ENCODE measurements at places on chromosomes 1 and 21.

DNA sequence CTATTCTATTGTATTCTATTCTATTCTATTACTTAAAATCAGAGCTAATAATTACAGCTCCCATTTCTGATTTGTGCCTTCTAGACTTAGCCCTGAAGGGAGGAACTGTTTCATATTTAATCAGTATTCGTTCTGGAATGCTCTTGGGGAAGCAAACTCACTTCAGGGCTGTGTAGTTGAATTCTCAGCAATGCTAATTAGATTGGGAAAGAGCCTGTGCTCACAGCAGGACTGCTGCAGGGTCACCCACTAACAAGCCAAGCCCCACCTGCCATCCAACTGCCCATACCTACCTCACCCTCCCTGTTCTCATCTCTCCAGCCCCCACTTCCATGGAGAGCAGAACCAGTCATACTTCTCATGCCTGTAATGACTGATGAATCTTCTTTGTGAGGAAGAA lies 464.2 kb downstream of the PTPRU start:
- DNase-seq: no peak

DNA sequence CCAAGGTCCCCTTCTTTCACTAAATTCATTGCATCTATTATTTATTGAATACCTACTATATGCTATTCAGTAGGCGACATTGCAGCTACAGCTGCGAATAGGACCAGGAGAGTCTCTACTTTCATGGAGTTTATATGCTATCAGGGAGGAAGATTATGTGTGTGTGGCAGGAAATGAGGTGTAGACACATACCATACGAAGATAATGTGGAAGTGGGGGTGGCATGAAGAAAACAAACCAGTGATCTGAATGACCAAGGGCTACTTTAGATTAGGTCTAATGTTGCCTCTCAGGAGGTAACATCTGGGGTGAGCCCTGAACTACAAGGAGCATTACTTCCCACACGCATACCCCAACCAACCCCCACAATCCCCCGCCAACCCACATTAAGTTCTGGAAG lies 1.0 kb upstream of the PPIH start:
- DNase-seq: no peak

- DNase-seq: no peak
These were observed 16.8 kb downstream of the OTUD7B start for GRCh38 chr1:149993764-149994163.

GRCh38 chr1:156644146-156644545 lies 2.2 kb downstream of the BCAN start:
- DNase-seq: no peak

DNA sequence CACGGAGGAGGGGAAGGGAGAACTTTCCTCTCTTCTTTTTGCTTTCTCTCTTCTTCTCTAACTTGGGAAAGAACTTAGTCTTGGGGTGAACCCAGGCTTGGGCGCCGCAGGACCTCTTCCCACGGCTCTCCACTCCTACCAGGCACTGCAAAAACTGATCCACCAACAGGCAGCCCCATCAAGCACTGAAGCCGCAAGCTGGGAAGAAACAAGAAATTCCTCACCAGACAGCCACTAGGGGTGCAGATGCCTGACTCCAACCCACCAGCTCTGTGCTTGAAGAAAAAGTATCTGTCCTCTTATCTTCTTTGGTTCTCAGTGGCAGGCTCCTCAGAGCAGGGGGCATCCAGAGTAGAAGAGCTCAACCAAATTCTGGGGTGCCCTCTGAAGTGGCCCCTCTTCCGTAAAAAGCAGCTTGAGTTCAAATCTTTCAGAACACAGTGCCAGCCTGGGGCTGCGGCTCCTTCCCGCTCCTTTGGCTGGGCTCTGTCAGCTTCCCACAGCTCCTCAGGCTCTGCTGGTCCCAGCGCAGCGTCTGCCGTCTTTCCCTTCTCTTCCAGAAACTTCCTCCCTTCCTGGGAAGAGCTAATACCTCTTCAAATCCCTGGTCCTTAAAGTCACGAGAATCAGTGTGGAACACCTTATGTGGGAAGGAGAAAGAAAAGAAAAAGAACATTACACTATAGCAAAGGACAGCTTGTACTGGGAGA lies 2.4 kb downstream of the SLC41A1 start:
- DNase-seq: no peak

- no peak for DNase-seq
These were observed 47.1 kb downstream of the PHACTR4 start for GRCh38 chr1:28416509-28417194.

GRCh38 chr1:46767649-46768282 lies 31.1 kb upstream of the CYP4B1 start:
- no peak for DNase-seq

DNA sequence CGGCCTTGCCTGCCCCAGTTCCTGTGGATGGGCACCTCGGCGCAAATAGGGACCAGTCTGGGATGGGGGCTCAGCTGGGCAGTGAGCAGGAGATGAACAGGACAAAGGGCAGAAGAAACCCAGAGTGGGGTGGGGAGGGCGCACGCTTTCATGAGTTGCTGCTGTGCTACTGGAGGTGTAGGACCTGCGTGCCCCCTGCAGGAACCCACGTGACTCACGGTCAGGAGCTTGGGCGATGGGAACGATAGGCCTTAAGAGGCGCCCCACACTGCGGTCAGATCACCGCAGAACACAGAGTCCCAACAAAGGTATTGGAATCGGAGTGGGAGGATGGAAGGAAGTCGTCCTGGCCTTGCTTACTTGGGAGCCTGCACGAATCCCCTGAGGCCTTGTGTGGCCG lies 17.2 kb downstream of the PRDM15 start:
- no peak for DNase-seq

- no peak for DNase-seq
These were observed 2.3 kb downstream of the LHX9 start for GRCh38 chr1:197919346-197920066.

GRCh38 chr1:230879778-230880177 lies 11.5 kb upstream of the C1orf198 start:
- DNase-seq: no peak

- DNase-seq: no peak
These were observed 1678.1 kb downstream of the KCNT2 start for GRCh38 chr1:194930132-194930531.

DNA sequence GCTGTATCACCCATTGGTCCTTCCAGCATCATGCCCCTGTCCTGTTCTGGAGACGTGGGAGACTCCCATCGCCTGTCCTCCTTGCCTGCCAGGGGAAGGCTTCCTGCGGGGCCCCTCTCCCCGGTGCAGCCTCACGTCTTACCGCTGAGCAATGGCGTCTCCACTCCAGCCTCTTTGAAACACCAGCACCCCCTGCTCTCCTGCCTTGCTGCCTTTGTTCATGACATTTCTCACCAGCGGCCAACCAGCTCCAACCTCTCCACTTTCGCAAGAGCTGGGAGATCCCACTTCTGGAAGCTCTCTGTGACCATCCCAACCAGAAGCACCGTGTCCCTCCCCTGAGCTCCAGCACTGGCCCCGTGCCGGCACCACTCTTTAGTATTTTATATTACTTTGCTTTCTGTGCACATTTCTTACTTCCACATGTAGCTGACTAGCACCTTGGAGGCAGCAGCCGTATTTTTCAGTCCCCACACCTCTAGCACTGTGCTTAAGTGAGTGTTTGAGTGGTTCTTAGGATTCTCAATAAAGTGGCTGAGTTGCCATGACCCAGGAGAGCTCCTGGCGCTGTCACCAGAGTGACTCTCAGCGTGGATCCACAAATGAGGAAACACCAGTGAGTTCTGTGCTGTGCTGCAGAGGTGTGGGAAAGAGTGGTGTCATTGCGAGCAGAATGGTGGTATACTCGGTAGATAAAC lies 83.5 kb downstream of the ATP5PO start:
- no peak for DNase-seq

DNA sequence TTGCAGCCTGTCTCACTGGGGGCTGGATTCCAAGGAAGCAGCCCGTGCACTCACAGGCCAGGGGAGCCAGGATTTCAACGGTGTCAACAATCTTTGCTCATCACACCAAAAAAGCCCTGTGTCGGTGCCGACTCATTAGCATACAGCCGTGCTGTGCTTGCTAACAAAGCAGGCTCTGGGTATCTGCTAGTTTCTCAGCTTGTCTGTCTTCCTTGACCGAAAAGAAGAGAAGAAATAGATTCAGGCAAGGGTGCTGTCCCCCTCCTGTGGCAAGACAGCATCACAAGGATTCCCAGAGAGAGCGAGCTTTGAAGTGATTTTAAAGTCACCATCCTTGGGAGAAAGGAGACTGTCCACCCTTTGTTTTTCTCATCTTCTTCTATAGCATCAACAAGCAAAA lies 214.7 kb downstream of the SDCCAG8 start:
- no peak for DNase-seq

GRCh38 chr1:225514671-225515081 lies 86.8 kb upstream of the LBR start:
- DNase-seq: no peak

DNA sequence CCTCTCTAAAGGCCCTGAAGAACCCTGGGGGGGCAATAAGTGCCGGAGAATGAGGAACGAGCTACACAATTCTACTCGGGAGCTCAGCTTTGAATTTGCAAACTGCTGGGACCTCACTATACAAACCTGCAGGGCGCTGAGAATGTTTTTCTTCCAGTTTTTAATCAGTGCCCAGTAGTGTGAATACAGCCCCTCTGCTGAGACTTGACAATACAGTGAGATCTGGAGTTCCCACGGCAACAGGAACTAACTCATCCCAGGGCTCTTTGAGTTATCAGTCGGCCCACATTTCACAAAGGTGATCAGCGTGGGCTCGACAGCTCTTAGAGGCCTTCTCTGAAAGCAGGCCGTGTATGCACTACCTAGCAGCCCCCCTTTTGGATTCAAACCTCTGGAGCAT lies 41.7 kb downstream of the TMEM53 start:
- DNase-seq: no peak

- DNase-seq: no peak
These were observed 32.4 kb downstream of the DNM3 start for GRCh38 chr1:171873664-171874063.

DNA sequence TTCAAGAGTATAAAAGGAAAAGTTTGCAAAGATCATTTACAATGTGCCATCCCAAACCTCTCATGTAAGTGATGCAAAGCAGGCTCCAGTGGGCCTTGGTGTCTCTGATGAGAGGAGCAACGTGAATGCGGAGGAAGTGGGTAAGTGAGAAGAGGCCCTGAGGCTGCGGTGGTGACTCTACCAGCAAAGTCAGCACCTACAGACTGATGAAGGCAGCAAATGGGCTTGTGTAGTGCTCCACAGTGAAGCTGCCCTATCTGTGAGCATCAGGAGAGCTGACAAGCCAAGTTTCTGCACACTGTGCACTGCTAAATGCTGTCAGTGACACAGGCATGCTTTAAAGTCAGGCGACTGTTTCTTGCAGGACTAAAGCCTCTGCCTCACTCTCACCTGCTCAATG lies 15.6 kb upstream of the RAP1A start:
- no peak for DNase-seq

- DNase-seq: no peak
These were observed 11.1 kb upstream of the RASSF5 start for GRCh38 chr1:206496131-206496793.

- DNase-seq: no peak
These were observed 24.4 kb downstream of the MCOLN2 start for GRCh38 chr1:84972377-84972987.

DNA sequence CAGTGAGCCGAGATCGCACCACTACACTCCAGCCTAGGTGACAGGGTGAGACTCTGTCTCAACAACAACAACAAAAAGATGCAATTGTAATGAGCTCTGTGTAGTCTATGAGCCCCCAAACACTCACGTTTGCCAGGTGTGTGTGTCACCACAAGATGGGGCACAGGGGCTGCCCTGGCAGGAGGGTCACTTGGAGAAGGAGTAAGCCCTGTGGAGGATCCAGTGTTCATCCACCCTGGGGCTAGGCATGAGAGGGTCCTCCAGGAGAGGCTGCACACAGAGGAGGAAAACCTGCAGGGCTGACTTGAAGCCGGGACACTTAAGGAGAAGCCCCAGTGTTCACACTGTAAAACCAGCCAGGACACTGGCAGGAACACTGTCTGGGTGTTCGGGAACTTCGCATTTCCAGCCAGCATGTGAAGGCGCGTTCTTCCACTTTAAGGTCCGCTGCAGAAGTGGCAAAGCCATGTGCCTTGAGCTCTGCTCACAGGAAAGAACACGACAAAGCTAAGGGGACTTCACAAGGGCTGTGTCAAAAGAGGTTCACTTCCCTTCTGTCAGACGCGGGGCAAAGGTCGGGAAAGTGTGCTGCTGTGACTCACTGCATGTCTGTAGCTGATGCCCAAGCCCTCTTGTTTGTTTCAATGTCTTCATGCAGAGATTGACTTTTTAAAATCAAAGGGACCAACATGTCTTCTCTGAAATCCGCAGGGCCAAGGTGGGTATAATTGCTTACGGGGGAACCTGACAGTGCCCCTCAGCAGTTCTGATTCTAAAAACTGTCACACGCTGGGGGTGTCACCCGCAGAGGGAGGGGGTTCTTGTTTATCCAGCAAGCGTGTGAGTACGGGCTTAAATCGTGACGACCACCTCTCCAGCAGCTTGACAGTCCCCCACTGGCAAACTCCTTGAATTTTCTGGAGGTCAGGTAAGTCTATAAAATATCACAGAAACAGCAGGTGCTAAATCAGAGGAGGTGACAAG lies 102.8 kb downstream of the RIPK4 start:
- no peak for DNase-seq

GRCh38 chr1:89759036-89759435 lies 61.8 kb upstream of the LRRC8D start:
- no peak for DNase-seq

- DNase-seq: no peak
These were observed 730.3 kb downstream of the PTPRU start for GRCh38 chr1:29966526-29967045.

- no peak for DNase-seq
These were observed 641.1 kb upstream of the B3GALT2 start for GRCh38 chr1:193827516-193827915.

DNA sequence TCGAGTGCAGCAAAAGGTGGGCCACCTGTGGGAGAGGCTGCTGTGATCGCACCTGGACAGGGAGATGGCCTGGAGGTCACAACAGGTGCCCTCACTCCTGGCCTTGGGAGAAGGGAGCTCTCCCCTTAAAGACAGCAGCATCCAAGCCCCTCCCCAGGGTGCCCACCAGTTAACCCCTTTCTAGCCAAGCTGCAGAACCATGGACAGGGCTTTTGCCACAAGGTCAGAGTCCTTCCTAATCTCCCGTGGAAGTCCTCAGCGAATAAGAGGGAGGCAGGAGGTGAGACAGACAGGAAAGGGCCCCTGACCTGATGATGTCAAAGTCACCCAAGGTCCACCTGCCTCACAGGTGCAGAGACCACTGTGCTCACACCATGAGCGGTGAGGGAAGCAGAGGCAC lies 1.7 kb downstream of the CNTN2 start:
- no peak for DNase-seq

- peak; percentile 68 for DNase-seq
These were observed 221.0 kb upstream of the CSF3R start for GRCh38 chr1:36703526-36704208.

GRCh38 chr1:66452982-66453381 lies 81.0 kb upstream of the SGIP1 start:
- no peak for DNase-seq
